Heart right ventricle (tissue), 16 donors: ENCODE measurements at places on chromosomes 12 and 14. TPM values are rescaled to one million over a fixed set of nuclear protein-coding genes. Genes with fewer than 3 reads are reported as not detected.

DNA sequence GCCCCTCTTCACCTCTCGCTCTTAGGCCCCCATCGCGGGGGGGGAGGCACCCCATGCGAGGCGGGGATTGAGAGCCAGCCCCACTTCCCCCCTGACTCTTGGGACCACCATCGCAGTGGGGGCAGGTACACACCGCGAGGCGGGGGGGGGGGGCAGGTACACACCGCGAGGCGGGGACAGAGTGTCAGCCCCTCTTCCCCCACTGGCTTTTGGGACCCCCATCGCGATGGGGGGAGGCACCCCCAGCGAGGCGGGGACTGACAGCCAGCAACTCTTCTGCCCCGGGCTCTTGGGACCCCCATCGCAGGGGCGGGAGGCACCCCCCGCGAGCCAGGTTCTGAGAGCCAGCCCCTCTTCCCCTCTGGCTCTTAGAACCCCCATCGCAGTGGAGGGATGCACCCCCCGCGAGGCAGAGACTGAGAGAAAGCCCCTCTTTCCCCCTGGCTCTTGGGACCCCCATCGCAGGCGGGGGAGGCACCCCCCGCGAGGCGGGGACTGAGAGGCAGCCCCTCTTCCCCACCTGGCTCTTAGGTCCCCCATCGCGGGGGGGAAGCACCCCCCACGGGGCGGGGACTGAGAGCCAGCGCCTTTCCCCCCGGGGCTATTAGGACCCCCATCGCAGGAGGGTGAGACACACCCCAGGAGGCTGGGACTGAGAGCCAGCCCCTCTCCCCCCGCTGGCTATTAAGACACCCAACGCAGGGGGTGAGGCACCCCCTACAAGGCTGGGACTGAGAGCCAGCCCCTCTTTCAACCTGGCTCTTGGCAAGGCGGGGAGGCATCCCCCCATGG lies 196.5 kb upstream of the PZP start:
- no peak overlapping the region for H3K4me3 ChIP-seq
- H3K4me1 ChIP-seq, result no peaks in the 10 kb centered on the region
- DNase-seq, result no peak
- H3K27me3 ChIP-seq, result no peaks in the 10 kb centered on the region
- H3K36me3 ChIP-seq, result no peaks in the 10 kb centered on the region
- no peak overlapping the region for H3K27ac ChIP-seq

Gene PLEKHD1
- total RNA-seq, result 0.05 TPM

Gene RAD9B
- total RNA-seq, result 1.4 TPM

DNA sequence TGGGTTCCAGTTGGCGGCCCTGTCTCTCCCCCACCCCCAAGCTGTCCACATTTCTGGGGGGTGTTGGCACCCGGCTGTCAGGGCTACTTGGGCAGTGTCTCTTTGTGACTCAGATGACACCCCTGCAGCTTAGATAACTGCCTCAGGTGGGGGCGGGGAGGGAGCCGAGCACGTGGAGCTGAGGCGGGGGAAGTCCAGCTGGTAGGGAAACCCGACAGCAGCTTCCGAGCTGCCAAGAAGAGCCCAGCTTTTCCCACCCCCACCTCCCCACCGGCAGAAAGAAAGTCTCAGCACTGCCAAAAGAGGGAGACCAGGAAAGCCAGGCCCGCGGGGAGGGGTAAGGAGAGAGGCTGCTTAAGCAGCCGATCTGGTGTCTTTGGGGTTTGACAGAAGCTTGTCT lies 1.4 kb downstream of the LRTM2 start:
- H3K36me3 ChIP-seq, result no peaks in the 10 kb centered on the region
- peaks cover 5% of the 10 kb centered on the region for H3K27me3 ChIP-seq
- no peaks in the 10 kb centered on the region for H3K4me1 ChIP-seq
- no peak for DNase-seq
- H3K4me3 ChIP-seq, result no peak overlapping the region

Gene STAB2
- not detected for total RNA-seq

- no peaks in the 10 kb centered on the region for H3K27me3 ChIP-seq
- no peak overlapping the region for H3K27ac ChIP-seq
- no peak overlapping the region for H3K4me3 ChIP-seq
- no peak for DNase-seq
- no peaks in the 10 kb centered on the region for H3K36me3 ChIP-seq
These were observed 38.6 kb downstream of the EID3 start for GRCh38 chr12:104342147-104342546.

- DNase-seq, result no peak
- H3K4me1 ChIP-seq, result no peaks in the 10 kb centered on the region
- no peak overlapping the region for H3K4me3 ChIP-seq
- no peaks in the 10 kb centered on the region for H3K27me3 ChIP-seq
- H3K36me3 ChIP-seq, result no peaks in the 10 kb centered on the region
These were observed 98.0 kb downstream of the KCNH5 start for GRCh38 chr14:62947301-62947700.
